Naive thymus-derived CD4-positive, alpha-beta T cell (primary cell): ENCODE measurements at places on chromosomes 4 and X. TPM values are rescaled to one million over a fixed set of nuclear protein-coding genes. Genes with fewer than 3 reads are reported as not detected.

- H3K36me3 ChIP-seq = no peaks in the 10 kb centered on the region
- DNase-seq = no peak
- H3K27ac ChIP-seq = no peak overlapping the region
- no peaks in the 10 kb centered on the region for H3K27me3 ChIP-seq
These were observed 14.5 kb upstream of the NDUFC1 start for GRCh38 chr4:139316733-139317132.

GRCh38 chr4:39617534-39617933 lies 21.1 kb downstream of the SMIM14 start:
- H3K4me1 ChIP-seq = no peaks in the 10 kb centered on the region
- H3K27ac ChIP-seq = no peak overlapping the region
- no peaks in the 10 kb centered on the region for H3K27me3 ChIP-seq
- no peak for DNase-seq

S100G gene
- not detected in 2 replicates for total RNA-seq

- peaks cover 12% of the 10 kb centered on the region for H3K4me1 ChIP-seq
- H3K27me3 ChIP-seq = no peaks in the 10 kb centered on the region
- H3K4me3 ChIP-seq = peak within 1 kb of the TSS; percentile 71
- H3K27ac ChIP-seq = peak within 1 kb of the TSS; percentile 65
- peak; percentile 34 for DNase-seq
- no peaks in the 10 kb centered on the region for H3K36me3 ChIP-seq
These were observed at the start of gene CD38 for GRCh38 chr4:15778289-15779241. TSS of gene CD38 (plus strand) at chr4:15778328. CDS start at chr4:15778415, 87 bp downstream.

GRCh38 chr4:100949350-100949935 lies 397.9 kb downstream of the PPP3CA start:
- DNase-seq = no peak
- no peaks in the 10 kb centered on the region for H3K36me3 ChIP-seq
- H3K4me3 ChIP-seq = no peak overlapping the region
- H3K27me3 ChIP-seq = no peaks in the 10 kb centered on the region
- H3K27ac ChIP-seq = no peak overlapping the region

- H3K4me1 ChIP-seq = no peaks in the 10 kb centered on the region
- no peaks in the 10 kb centered on the region for H3K36me3 ChIP-seq
- H3K27me3 ChIP-seq = no peaks in the 10 kb centered on the region
- DNase-seq = no peak
- no peak overlapping the region for H3K27ac ChIP-seq
These were observed 854.4 kb upstream of the AGA start for GRCh38 chr4:178296669-178297068.

DNA sequence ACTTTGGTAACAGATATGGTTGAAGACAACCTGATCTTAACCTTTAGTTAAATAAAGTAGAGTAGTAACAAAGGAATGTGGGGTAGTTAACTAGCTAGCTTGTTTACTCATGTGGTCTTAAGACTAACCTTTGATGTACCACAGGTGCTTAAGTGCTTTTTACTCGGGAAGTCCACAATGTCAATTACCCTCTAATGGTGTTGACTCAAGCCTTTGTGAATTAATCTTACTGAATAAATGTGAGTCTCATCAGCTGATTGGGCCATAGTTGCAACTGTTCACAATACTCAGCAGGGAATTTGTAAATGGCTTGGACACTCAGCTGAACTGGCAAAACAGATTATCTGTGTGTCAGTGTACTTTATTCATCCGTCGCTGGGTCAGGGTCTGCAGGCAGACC lies 119.0 kb upstream of the UGT8 start:
- no peaks in the 10 kb centered on the region for H3K36me3 ChIP-seq
- H3K4me1 ChIP-seq = no peaks in the 10 kb centered on the region
- no peak for DNase-seq
- H3K27me3 ChIP-seq = no peaks in the 10 kb centered on the region
- H3K27ac ChIP-seq = no peak overlapping the region

PDE6B gene
- 16.2 and 18.3 TPM in 2 replicates for total RNA-seq

MAGEC3 gene
- total RNA-seq = not detected

NUDT11 gene
- total RNA-seq = 0.13 TPM

DNA sequence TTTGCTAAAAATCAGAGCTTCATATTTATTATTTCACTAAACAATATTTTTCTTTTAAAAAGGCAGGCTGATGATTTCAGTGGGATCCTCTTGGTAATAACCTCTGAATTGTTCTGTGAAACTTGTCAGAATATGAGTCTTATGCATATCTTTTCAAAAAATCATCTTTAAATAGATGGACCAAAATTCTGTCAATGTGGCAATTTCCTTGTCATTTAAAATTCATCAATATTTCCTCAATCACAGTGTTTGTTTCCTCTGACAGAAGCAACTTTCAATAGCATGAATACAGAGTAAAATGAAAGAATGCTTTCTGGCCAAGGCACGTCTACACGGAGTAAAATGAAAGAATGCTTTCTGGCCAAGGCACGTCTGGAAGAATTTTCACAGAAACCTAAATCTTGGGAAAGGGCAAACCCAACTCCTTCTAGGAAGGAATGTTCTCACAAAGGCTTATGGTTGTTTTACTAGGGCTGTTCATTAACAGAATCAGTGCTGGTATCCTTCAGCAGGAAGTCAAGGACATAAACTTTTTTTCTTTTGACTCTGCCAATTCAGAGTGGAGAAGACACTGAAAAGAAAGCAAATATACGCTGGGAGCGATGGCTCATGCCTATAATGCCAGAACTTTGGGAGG lies 99.0 kb upstream of the GPR34 start:
- no peak for DNase-seq
- no peaks in the 10 kb centered on the region for H3K4me1 ChIP-seq
- no peak overlapping the region for H3K27ac ChIP-seq

GAGE2A gene
- not detected for total RNA-seq

GRCh38 chr4:159065513-159066240 lies 37.2 kb upstream of the RAPGEF2 start:
- no peak overlapping the region for H3K4me3 ChIP-seq
- H3K4me1 ChIP-seq = no peaks in the 10 kb centered on the region

N4BP2 gene
- total RNA-seq = 25.4 TPM

HERC6 gene
- 12.6 TPM for total RNA-seq

CSN1S1 gene
- total RNA-seq = not detected

AFM gene
- total RNA-seq = not detected

DNA sequence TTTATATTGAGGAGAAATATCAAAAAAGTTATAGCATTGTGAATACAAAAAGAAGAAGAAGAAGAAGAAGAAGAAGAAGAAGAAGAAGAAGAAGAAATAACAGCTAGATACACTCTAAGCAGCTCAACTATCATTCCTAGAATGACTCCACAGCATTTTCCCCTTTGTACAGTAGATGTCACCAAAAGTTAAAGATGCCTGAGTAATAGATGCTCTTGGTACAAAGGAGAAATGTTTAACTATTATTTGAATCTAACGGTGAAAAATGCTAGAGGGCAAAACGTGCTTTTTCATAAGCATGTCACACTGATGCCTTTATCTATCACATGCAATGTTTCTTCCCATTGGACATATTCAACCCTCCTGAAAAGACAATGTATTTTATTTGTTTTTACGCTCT lies 178.4 kb upstream of the GPRIN3 start:
- H3K4me3 ChIP-seq = no peak overlapping the region
- H3K27me3 ChIP-seq = no peaks in the 10 kb centered on the region
- H3K27ac ChIP-seq = no peak overlapping the region
- H3K4me1 ChIP-seq = no peaks in the 10 kb centered on the region

DNA sequence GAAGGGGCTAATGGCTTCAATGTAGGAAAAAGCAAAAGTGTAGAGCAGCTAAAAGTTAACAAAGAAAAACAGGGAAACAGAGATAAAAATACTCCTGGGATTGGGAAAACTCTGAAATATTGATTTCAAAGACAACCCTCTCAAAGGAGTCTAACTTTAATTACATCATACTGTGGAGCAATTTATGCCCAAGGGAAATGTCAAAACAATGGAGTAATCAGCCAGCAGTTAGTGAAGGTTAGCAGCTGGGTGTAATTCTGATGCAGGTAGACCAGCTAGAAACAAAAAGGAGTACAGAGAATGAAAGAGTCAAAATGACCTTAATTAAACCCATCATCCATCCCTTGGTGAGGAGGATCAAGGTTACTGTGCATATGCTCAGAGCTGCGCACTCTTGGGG lies 169.0 kb downstream of the ADAM29 start:
- no peaks in the 10 kb centered on the region for H3K27me3 ChIP-seq
- DNase-seq = no peak
- no peaks in the 10 kb centered on the region for H3K36me3 ChIP-seq
- H3K4me1 ChIP-seq = no peaks in the 10 kb centered on the region

H2BW2 gene
- not detected for total RNA-seq
